ENCODE measurements at places on chromosomes 4 and X. TPM values are rescaled to one million over a fixed set of nuclear protein-coding genes. Genes with fewer than 3 reads are reported as not detected.
A peak's percentile ranks its signal among the peaks of the same experiment; 100 is the strongest.

Gene GRPR
- not detected for total RNA-seq

Gene KLHL8
- total RNA-seq: 12.2 TPM

Gene TCEAL7
- 2.8 TPM for total RNA-seq

Gene CCDC110
- 0.35 TPM for total RNA-seq

GRCh38 chr4:142314686-142315085 is 531.4 kb downstream of the INPP4B start:
- no peak overlapping the region for H3K27ac ChIP-seq
- peaks cover 3% of the 10 kb centered on the region for H3K4me1 ChIP-seq
- no peaks in the 10 kb centered on the region for H3K27me3 ChIP-seq
- no peak overlapping the region for H3K4me3 ChIP-seq
- no peaks in the 10 kb centered on the region for H3K36me3 ChIP-seq
- no peak for DNase-seq

- peak overlapping the region; percentile 53 for H3K4me3 ChIP-seq
- H3K27ac ChIP-seq: no peak overlapping the region
- H3K36me3 ChIP-seq: no peaks in the 10 kb centered on the region
- H3K4me1 ChIP-seq: peaks cover 4% of the 10 kb centered on the region
These were observed 738.3 kb upstream of the FRG1 start for GRCh38 chr4:189202182-189202868.

DNA sequence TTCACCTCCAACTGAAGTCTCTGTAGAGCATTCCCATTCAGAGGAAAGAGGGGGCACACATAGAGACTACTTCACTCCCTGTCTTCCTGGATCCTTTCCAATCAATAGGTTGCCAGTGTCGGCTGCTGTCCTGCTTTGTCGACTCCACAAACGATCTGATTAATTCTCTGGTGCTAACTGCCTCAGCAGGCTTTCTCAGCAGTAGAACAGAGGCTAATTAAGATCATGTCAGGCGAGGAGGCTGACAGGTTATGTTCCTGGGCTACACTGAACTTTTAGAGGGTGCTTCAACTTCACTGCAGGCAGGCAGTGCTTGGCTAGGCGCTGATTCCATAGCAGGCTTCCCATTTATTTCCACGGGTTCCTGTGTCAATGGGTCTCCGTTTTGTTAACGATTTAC is 79.2 kb downstream of the GRIA3 start:
- no peaks in the 10 kb centered on the region for H3K27me3 ChIP-seq
- no peaks in the 10 kb centered on the region for H3K36me3 ChIP-seq
- H3K27ac ChIP-seq: no peak overlapping the region
- no peak overlapping the region for H3K4me3 ChIP-seq
- no peak for DNase-seq

GRCh38 chr4:111959222-111959621 is 186.0 kb upstream of the FAM241A start:
- no peak overlapping the region for H3K4me3 ChIP-seq
- DNase-seq: no peak
- H3K36me3 ChIP-seq: no peaks in the 10 kb centered on the region

DNA sequence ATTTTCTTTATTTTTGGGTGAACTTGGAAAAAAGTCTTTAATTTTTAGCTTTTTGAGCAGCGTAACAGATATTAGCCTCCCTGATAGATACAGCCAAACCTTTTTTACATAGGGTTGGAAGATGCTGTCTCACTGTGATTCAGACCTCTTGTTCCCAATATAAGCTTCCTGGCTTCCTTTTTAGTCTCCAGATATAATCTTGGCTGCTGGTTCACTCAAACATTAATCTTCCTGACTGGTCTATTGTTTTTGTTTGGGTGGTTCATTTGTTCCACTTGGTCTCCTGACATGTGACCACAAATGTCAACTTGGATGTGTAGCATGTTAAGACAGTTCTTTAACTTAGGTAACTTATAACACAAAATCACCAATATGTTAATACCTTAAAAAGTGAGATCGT is 23.0 kb downstream of the RPA4 start:
- no peaks in the 10 kb centered on the region for H3K27me3 ChIP-seq
- H3K36me3 ChIP-seq: no peaks in the 10 kb centered on the region
- no peak for DNase-seq
- H3K4me1 ChIP-seq: peaks cover 7% of the 10 kb centered on the region
- H3K27ac ChIP-seq: peak overlapping the region; percentile 17

GRCh38 chr4:139297001-139297410 is 4.3 kb upstream of the NAA15 start:
- DNase-seq: no peak
- H3K4me1 ChIP-seq: peaks cover 47% of the 10 kb centered on the region
- H3K36me3 ChIP-seq: no peaks in the 10 kb centered on the region
- no peaks in the 10 kb centered on the region for H3K27me3 ChIP-seq

Data from thoracic aorta (tissue), 2 donors.